ENCODE measurements at places on chromosomes 12 and 14. TPM values are rescaled to one million over a fixed set of nuclear protein-coding genes. Genes with fewer than 3 reads are reported as not detected.

KLHL33 gene
- total RNA-seq, result 0.72 TPM

DNA sequence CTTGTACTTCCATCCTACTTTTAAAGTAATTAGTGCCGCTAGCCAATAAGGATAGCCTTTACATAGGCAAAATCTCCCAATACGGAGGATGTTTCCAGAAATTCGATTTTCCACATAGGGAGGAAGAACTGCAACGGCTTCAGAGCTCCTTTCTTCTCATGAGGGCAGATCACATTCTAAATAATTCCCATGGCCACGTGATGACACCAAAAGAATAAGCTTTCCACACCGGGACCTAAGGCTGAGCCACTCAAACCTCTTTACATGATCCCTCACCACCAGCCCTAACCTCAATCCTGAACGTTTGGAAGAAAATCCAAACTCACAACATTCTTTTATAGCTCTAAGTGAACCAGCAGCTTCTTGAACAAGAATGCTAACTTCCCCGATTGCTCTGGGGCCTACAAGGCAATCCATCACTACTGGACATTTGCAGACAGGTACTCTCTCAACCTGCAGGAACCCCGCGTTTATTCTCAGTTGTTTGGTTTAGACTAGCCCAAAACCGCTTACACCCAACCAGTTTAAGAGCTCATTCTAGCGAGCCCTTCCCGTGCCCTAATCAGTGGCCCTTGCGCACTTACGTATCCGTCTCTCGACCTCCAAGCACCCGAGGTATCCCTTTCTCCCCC, 884 bp downstream of the CAPRIN2 start:
- H3K27me3 ChIP-seq, result no peaks in the 10 kb centered on the region
- peaks cover 4% of the 10 kb centered on the region for H3K4me1 ChIP-seq
- DNase-seq, result no peak
- peak overlapping the region; percentile 79 for H3K4me3 ChIP-seq
- H3K27ac ChIP-seq, result peak overlapping the region; percentile 41

DNA sequence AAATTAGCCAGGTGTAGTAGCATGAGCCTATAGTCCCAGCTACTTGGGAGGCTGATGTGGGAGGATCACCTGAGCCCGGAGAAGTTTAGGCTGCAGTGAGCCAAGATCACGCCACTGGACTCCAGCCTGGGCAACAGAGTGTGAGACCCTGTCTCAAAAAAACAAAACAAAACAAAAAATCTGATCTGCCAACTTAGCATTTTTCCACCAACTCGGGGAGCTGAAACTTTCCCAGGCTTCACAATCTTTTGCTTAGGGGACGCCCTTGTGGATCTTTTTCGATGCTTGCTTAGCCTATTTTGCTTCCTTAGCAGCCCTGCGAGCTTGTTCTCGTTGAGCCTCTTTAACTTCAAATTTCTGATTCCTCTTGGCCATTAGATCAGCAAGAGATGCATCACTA, 13.8 kb downstream of the CCDC177 start:
- H3K36me3 ChIP-seq, result no peaks in the 10 kb centered on the region
- no peaks in the 10 kb centered on the region for H3K4me1 ChIP-seq
- DNase-seq, result no peak
- H3K4me3 ChIP-seq, result no peak overlapping the region

DNA sequence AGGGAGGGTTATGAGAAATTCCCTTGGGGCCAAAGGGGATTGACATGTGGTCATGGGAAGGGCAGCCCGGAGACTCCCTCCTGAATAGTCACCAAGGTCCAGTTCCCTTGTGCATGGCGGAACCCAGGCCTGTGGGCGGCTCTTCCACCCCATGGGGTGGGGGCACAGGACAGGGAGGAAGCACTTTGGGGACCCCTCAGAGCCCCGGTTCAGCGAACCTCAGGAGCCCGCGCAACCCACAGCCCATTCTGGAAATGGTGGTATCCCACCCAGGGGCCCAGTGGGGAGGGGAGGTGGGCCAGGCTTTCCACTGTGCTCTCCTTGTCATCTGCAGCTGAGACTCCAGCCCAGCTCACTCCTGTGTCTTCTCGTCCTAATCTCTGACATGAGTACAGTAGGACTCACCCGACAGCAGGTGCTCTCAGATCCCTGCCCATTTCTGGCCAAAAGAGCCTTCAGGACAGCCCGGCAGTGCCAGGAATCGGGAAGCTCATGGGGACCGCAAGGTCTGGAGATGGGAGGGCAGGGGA, 255.2 kb upstream of the SFSWAP start:
- DNase-seq, result no peak
- no peaks in the 10 kb centered on the region for H3K4me1 ChIP-seq
- no peaks in the 10 kb centered on the region for H3K27me3 ChIP-seq
- H3K4me3 ChIP-seq, result no peak overlapping the region

KRT3 gene
- not detected for total RNA-seq

GRCh38 chr12:125315771-125316170, 250.5 kb downstream of the AACS start:
- no peak overlapping the region for H3K27ac ChIP-seq
- no peak for DNase-seq
- no peaks in the 10 kb centered on the region for H3K4me1 ChIP-seq
- no peaks in the 10 kb centered on the region for H3K36me3 ChIP-seq

ADGRD1 gene
- 6.7 TPM for total RNA-seq

- peak overlapping the region; percentile 12 for H3K27ac ChIP-seq
- H3K36me3 ChIP-seq, result no peaks in the 10 kb centered on the region
- no peaks in the 10 kb centered on the region for H3K4me1 ChIP-seq
- no peaks in the 10 kb centered on the region for H3K27me3 ChIP-seq
Measured at GRCh38 chr14:68146818-68147217, 327.2 kb downstream of the RAD51B start.

- H3K4me1 ChIP-seq, result no peaks in the 10 kb centered on the region
- no peak for DNase-seq
- H3K27ac ChIP-seq, result no peak overlapping the region
- H3K4me3 ChIP-seq, result no peak overlapping the region
- no peaks in the 10 kb centered on the region for H3K36me3 ChIP-seq
Measured at GRCh38 chr14:57122129-57122528, 146.6 kb downstream of the EXOC5 start.

GRCh38 chr14:24186831-24187538, 1.6 kb downstream of the IPO4 start:
- no peaks in the 10 kb centered on the region for H3K27me3 ChIP-seq
- H3K4me1 ChIP-seq, result peaks cover 6% of the 10 kb centered on the region
- no peak for DNase-seq
- no peak overlapping the region for H3K27ac ChIP-seq

SYNE3 gene
- 18.5 TPM for total RNA-seq

DNA sequence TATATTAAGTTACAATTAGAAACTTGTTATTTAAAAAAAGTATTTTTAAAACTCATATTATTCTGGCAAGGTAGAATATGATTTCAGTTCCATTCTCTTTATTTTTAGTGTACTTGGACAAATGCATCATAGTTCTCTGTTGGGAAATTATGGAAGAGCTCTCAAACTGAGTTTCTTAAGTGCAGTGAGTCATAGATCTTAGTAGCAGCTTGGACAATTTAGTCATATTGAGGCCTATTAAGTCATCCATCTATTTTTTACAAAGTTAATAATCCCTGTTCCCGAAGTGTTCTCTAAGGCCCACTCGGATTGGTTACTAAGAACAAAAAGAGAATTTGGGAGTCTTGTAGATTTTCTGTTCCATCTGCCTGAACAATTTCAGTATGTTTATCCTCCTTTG, 113.9 kb downstream of the ANO4 start:
- H3K4me3 ChIP-seq, result no peak overlapping the region
- H3K27ac ChIP-seq, result no peak overlapping the region
- H3K36me3 ChIP-seq, result no peaks in the 10 kb centered on the region
- no peak for DNase-seq
- no peaks in the 10 kb centered on the region for H3K27me3 ChIP-seq

DNA sequence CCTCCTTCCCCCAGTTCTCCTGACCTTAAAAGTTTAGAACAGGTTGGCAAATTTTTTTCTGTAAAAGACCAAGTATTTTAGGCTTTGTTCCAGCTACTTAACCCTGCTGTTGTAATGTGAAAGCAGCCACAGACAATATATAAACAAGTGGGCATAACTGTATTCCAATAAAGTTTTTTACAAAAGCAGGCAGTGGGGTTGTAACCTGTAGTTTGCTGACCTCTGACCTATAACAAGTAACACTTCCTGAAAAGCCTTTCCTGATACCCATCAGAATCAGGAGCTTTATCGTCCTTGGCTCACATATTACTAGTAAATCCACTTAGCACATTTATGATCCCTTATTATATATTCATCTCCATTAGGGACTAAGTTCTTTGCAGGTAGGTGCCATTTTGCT, 13.1 kb upstream of the SMARCC2 start:
- H3K36me3 ChIP-seq, result peaks cover 15% of the 10 kb centered on the region
- H3K27me3 ChIP-seq, result no peaks in the 10 kb centered on the region
- no peak for DNase-seq
- no peak overlapping the region for H3K27ac ChIP-seq

- H3K4me3 ChIP-seq, result no peak overlapping the region
- H3K36me3 ChIP-seq, result peaks cover 8% of the 10 kb centered on the region
- H3K27me3 ChIP-seq, result no peaks in the 10 kb centered on the region
- no peaks in the 10 kb centered on the region for H3K4me1 ChIP-seq
Measured at GRCh38 chr12:123705935-123706334, 6.2 kb upstream of the ATP6V0A2 start.

- peaks cover 8% of the 10 kb centered on the region for H3K4me1 ChIP-seq
- H3K27me3 ChIP-seq, result no peaks in the 10 kb centered on the region
- no peak for DNase-seq
- H3K36me3 ChIP-seq, result peaks cover 23% of the 10 kb centered on the region
- H3K27ac ChIP-seq, result peak overlapping the region; percentile 56
Measured at GRCh38 chr14:23167116-23167847, 16.2 kb downstream of the SLC7A8 start.

- H3K4me3 ChIP-seq, result no peak overlapping the region
- H3K36me3 ChIP-seq, result no peaks in the 10 kb centered on the region
- H3K4me1 ChIP-seq, result no peaks in the 10 kb centered on the region
- DNase-seq, result no peak
Measured at GRCh38 chr12:13444076-13444475, 247.6 kb downstream of the EMP1 start.

ITFG2 gene
- 48.2 TPM for total RNA-seq

GRCh38 chr12:57006809-57007475, 596 bp upstream of the ZBTB39 start:
- peaks cover 9% of the 10 kb centered on the region for H3K36me3 ChIP-seq
- peak overlapping the region; percentile 66 for H3K4me3 ChIP-seq
- peaks cover 9% of the 10 kb centered on the region for H3K4me1 ChIP-seq

- H3K4me1 ChIP-seq, result no peaks in the 10 kb centered on the region
- no peaks in the 10 kb centered on the region for H3K27me3 ChIP-seq
- no peak overlapping the region for H3K27ac ChIP-seq
- no peak overlapping the region for H3K4me3 ChIP-seq
- DNase-seq, result no peak
- H3K36me3 ChIP-seq, result no peaks in the 10 kb centered on the region
Measured at GRCh38 chr12:114829833-114830232, 145.9 kb upstream of the TBX3 start.

DNA sequence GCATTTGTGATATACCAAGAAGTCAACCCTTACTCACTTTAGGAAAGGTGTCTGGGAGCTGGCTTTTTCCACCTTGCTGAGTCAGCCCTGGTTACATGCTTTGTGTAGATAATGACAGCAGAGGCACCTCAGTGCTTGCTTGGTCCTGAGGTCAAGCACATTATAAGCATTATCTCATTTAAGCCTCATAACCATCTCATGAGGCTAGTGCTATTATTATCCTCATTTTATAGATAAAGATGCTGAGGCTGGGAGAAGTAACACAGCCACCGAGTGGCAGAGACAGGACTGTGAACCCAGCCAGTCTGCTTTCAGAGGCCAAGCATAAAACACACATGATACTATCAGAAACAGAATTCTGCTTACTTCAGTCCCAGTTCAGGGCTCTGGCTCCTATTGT, 29.4 kb downstream of the MAX start:
- peaks cover 18% of the 10 kb centered on the region for H3K36me3 ChIP-seq
- no peak overlapping the region for H3K4me3 ChIP-seq
- H3K27me3 ChIP-seq, result no peaks in the 10 kb centered on the region
- H3K27ac ChIP-seq, result peak overlapping the region; percentile 86
- peaks cover 3% of the 10 kb centered on the region for H3K4me1 ChIP-seq
- DNase-seq, result no peak

GRCh38 chr12:66438601-66439000, 136.3 kb downstream of the HELB start:
- H3K27ac ChIP-seq, result no peak overlapping the region
- no peak for DNase-seq
- H3K36me3 ChIP-seq, result no peaks in the 10 kb centered on the region
- H3K27me3 ChIP-seq, result no peaks in the 10 kb centered on the region
- H3K4me1 ChIP-seq, result no peaks in the 10 kb centered on the region
- H3K4me3 ChIP-seq, result no peak overlapping the region

DNA sequence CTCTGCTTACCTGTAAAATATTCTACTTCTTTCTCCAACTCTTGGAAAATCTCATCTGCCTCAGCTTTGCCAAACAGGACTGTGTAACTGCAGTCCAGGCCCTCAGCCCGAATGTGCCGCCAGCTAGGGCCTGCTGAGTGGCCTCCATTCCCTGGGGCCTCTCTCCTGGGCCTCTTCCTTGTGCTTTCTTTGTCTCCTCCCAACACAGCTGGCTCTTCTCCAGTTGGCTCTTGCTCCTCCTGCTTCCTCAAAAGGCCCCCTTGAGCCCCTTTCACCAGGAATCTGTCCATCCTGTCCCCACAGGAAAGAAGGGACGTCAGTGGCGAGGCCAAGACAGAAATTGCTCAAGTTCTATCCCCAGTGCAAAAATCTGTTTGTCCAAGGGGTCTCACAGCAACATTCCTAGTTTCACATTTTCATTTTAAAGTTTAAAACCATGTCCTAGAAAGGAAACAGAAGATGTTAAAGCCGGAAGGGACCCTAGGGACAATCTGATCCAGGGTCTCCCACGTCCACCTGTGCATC, 713 bp downstream of the ALKBH2 start:
- DNase-seq, result no peak
- H3K27ac ChIP-seq, result no peak overlapping the region

GRCh38 chr14:34250959-34251358, 211.1 kb downstream of the SPTSSA start:
- H3K36me3 ChIP-seq, result no peaks in the 10 kb centered on the region
- no peak overlapping the region for H3K27ac ChIP-seq
- no peak overlapping the region for H3K4me3 ChIP-seq
- H3K4me1 ChIP-seq, result no peaks in the 10 kb centered on the region
- no peak for DNase-seq

AVPR1A gene
- 5.4 TPM for total RNA-seq

HOXC9 gene
- total RNA-seq, result 16.5 TPM

DNA sequence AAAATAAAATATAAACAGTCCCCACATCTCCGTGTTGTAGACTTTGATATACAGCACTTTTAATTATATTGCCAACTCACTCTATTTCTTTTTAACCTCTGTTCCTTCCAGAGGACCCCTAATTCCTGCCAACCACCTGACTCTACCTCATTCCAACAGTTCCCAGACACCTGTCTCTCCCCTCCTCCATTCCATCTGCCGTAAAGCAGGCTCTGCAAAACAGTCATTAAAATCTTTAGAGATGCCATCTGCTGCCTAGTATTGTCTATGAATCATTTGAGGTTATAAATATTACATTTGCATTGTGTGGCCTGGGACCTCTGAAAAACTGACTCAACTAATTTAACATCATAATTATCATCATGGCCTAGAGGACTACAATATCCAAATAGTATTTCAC, 148.8 kb upstream of the DCN start:
- H3K27ac ChIP-seq, result no peak overlapping the region
- no peak overlapping the region for H3K4me3 ChIP-seq
- H3K4me1 ChIP-seq, result no peaks in the 10 kb centered on the region
- DNase-seq, result no peak
- no peaks in the 10 kb centered on the region for H3K27me3 ChIP-seq
- H3K36me3 ChIP-seq, result no peaks in the 10 kb centered on the region
